ENCODE measurements at places on chromosomes 11 and 22.

DNA sequence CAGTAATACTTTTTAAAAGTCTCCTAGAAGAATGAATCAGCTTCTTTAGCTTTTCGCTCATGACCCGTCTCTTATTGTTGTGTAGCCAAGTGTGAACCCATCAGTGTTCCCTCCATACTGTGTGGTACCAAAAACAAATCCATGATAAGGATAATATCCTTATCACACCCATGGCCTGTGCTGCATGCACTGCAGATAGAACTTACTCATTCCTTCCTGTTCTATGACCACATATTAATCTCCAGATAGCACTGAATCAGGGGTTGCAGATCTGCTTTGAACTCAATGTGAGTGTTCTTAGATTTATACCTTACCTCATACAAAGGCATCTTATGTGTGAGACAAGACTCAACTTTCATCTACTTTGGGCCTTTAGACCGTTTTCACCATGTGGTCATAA is 373.4 kb downstream of the JRKL start:
- peak; percentile 4 for DNase-seq

GRCh38 chr11:115930886-115931547 is 426.8 kb upstream of the CADM1 start:
- no peak for DNase-seq

- DNase-seq = no peak
Measured at GRCh38 chr11:581752-582151, 5.5 kb downstream of the PHRF1 start.

- DNase-seq = no peak
Measured at GRCh38 chr11:737366-737765, 9.9 kb upstream of the TALDO1 start.

GRCh38 chr22:28075358-28075981 is 156.4 kb upstream of the PITPNB start:
- no peak for DNase-seq

DNA sequence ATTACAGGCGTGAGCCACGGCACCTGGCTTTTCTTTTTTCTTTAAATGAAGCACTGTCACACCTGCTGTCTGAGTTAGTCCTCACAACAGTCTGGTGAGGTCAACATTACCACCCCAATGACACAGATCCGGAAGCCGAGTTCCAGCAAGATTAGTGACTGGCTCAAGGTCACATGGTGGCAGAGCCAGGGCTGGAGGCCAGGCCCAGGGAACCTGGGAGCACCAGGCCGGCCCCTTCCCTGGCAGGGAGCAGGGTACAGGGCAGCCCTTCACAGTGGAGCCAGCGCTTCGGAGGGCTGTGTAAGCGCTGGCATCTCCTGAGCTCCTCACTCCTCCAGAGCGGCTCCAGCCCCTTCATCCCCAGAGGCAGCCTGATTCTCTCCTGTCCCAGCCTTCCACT is 118.7 kb downstream of the ST3GAL4 start:
- DNase-seq = no peak

GRCh38 chr11:24949406-24949805 is 452.6 kb downstream of the LUZP2 start:
- DNase-seq = no peak

- no peak for DNase-seq
Measured at GRCh38 chr11:46392421-46393230, 1.1 kb upstream of the CHRM4 start.

GRCh38 chr11:9784602-9785315 is 120.9 kb downstream of the SWAP70 start:
- DNase-seq = no peak

DNA sequence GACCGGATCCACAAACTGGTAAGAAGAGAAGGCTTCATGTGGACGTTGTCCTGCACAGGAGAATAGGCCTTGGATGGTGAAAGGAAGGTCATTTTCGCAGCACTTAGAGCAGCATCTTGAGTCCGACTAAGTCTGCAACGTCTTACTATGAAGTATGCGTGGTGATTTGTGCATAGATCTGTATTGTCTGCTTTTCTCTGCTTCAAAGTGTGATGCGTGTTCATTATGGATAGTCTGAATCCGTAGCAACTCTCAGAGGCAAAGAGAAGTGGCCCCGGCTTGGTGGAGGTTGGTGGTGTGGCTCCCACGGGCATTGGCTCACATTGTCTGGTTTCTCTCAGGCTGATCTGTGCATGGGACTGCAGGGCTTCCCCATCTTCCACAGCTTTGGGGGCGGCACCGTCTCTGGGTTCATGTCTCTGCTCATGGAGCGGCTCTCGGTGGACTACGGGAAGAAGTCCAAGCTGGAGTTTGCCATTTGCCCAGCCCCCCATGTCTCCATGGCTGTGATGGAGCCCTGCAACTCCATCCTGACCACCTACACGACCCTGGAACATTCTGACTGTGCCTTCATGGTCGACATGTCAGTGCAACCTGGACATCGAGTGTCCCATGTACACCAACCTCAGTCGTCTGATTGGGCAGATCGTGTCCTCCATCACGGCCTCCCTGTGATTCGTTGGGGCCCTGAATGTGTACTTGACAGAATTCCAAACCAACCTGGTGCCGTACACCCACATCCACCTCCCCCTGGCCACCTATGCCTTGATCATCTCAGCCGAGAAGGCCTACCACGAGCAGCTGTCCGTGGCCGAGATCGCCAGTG is 21.5 kb downstream of the LRRC74B start:
- no peak for DNase-seq

GRCh38 chr22:41739576-41739975 is 40.3 kb downstream of the MEI1 start:
- no peak for DNase-seq

- no peak for DNase-seq
Measured at GRCh38 chr11:132859306-132859705, 673.0 kb downstream of the OPCML start.

DNA sequence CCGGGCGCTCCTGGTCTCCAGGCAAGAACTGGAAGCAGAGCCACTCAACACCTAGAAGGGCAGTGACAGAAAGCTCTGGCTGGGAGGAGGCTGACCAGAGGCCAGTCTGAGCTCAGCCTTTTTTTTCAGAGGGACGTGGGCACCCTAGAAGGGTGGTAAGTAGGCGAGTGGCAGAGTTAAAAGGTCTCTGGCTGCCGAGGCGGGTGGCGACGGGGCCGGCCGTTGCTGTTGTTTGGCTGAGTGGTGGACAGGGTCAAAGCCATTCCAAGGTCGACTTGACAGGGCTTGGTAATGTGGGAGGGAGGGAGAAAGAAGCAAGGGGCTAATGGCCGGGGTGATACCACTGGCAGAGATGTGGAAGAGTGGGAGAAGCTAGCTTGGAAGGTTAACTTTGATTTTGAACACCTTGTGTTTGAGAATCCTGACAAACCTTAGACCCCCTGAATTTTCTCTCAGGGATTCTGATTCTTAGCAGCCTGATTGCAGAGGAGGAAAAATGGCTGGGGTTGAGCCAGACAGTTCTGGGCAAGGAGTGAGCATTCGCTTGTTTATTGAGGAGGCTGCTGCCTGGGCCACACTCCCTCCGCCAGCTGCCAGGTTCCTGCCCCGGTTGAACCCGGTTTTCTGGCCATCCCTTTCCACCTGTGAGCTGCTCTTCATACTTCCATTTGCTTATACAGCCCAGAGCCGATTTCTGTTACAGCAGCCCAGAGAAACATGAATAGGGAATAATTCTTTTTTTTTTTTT is 868 bp upstream of the SYCE3 start:
- no peak for DNase-seq

GRCh38 chr11:122440811-122441665 is 214.5 kb upstream of the UBASH3B start:
- DNase-seq = no peak

GRCh38 chr22:50008151-50009040 is 4.2 kb downstream of the IL17REL start:
- DNase-seq = no peak

GRCh38 chr11:78838417-78838816 is 263.8 kb upstream of the NARS2 start:
- DNase-seq = no peak

DNA sequence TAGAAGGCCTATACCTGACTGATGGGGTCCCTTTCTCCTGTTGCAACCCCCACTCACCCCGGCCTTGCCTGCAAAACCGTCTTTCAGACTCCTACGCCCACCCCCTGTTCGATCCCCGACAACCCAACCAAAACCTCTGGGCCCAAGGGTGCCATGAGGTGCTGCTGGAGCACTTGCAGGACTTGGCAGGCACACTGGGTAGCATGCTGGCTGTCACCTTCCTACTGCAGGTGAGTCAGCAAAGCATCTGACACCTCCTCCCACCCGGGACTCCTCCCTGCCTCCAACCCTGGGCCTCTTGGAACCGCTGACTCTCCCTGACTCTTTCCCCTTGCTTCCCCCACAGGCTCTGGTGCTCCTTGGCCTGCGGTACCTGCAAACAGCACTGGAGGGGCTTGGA is 1.2 kb downstream of the ROM1 start:
- DNase-seq = no peak

GRCh38 chr11:2399488-2400068 is 972 bp upstream of the TSSC4 start:
- no peak for DNase-seq

DNA sequence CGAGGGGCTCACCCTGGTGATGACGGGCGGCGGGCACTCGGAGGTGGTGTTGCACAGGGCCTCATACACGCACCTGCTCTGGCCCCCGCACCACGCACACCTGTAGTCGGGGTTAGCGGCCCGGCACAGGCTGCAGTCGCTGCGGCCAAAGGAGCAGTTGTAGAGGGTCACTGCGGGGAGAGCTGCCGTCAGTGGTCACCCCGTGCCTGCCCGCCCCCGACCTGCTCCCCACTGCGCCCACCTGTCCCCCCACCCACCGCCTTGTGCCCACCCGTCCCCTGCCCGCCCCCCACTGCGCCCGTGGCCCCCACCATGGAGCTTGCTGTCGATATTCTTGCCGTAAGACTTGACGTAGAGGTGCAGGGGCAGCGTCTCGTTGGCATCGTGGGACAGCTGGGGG is 13.6 kb upstream of the MAPK11 start:
- DNase-seq = no peak

GRCh38 chr11:105700271-105700670 is 90.4 kb downstream of the GRIA4 start:
- DNase-seq = no peak

GRCh38 chr11:97751405-97751804 is 1269.3 kb upstream of the CNTN5 start:
- no peak for DNase-seq

DNA sequence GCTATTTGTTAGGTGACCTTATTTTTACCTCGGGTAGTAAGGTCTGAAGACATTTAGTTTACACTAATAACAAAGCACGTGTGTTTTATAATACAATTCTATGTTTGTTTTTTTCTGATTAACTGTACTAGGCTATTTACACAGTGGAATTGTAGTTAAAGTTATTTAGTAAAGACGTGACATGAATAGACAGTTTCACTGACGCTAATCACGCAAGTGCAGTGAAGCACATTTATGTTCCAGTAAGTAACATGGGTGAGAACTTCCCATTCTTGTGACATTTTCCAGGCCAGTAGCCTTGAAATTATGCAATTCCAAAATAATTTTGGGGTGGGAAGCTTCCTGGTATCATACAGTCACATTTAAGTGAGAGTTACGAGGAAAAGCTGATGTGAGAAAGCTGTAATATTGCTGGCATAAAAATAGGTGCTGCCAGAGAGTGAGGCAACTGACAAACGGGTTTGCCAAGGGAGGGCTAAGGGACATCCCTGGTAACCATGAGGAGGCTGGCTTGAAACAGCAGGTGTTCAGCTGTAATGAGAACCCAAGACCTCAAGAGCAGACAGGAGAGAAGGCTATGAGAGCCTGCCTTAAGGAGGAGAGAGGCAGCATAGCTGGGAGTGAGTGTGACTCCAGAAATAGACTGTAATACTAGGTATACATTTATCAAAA is 378.8 kb downstream of the DCDC1 start:
- no peak for DNase-seq

- no peak for DNase-seq
Measured at GRCh38 chr22:47623066-47623762, 860.8 kb downstream of the TBC1D22A start.

GRCh38 chr11:11039208-11039965 is 181.5 kb upstream of the ZBED5 start:
- no peak for DNase-seq

DNA sequence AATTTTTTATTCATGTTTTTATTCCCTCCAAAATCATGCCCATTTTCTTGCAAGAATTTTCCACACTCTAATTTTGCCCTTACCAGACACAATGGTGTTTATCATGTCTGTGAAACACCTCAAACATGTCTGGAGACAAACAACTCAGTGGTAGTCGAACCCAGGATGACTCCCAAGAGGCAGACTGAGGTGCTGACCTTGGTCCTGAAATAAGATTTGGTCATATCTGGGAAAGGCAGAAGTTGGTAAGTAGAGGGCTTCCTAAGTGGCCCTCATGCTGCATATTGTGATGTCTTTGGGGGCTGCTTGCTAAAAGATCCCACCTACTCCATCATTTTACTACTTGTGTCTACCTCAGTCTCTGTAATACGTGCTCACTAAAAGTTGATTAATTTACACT is 369.4 kb upstream of the ISX start:
- no peak for DNase-seq

DNA sequence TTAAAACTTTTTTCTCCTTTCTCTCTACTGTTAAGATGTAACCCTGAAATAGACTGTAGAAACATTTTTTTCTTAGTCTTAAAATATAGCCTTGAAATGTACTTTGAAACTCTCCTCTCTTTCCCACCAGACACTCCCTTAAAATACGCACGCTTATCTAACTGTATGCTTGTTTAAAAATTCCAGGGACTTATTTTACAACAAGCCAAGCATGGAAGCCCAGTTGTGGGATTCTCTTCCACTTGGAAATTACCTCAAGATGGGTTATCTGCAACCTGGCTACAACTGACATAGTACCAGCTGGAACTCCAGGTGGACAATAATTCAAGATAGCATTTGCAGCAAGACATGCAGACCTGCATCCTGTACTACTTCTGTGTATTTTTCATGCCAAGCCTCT is 12.1 kb upstream of the CHORDC1 start:
- no peak for DNase-seq

All from CMK (cell line).